Activated naive CD4-positive, alpha-beta T cell (primary cell): ENCODE measurements at places on chromosomes 16 and 17.

GRCh38 chr16:74785031-74785430 is 10.4 kb upstream of the FA2H start:
- DNase-seq: no peak

- DNase-seq: no peak
Observed at GRCh38 chr17:35846055-35846809, 22.5 kb downstream of the HEATR9 start.

DNA sequence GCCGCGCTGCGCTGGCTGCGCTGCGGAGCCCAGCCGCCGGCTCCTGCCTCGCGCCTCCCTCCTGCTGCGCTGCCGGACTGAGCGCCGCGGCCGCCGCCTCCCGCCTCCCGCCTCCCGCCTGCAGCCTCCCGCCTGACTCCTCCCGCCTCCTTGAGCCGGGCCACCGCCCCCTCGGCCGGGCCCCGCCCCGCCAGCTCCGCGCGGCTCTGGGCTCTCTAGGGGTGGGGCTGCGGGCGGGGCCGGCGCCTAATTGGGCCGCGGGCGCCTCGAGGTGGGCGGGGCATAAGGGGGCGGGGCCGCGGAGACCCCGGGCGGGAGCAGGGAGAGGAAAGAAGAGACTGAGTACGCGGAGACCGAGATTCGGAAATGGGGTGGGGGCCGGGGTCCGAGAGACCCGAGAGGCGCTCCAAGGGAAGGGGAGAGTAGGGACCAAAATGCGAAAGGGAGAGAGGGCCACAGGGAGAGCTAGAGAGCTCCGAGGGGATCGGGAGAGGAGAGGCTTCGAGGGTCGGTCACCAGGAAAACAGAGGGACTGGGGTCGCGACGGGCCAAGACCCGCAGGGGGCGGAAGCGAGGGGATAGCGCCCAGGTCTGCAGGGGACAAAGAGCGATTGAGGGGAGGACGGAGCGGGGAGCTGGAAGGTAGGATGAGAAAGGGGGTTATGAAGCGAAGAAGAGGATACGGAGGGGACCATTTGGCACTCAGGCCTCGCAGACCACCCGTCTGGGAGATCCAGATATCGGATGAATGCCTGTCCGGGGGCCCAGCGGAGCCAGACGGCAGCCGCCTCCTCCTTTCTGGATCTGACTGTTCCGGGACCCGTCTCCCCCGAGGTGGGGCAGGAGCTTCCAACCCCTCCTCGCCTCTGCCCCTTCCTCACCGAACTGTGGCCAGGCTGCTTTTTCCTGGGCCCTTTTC is at the start of gene C1QL1:
C1QL1 (minus strand) TSS at position 79 of the 919 bp plus-strand sequence. CDS start 255 bp downstream, outside the sequence.
- DNase-seq: peak; percentile 82

DNA sequence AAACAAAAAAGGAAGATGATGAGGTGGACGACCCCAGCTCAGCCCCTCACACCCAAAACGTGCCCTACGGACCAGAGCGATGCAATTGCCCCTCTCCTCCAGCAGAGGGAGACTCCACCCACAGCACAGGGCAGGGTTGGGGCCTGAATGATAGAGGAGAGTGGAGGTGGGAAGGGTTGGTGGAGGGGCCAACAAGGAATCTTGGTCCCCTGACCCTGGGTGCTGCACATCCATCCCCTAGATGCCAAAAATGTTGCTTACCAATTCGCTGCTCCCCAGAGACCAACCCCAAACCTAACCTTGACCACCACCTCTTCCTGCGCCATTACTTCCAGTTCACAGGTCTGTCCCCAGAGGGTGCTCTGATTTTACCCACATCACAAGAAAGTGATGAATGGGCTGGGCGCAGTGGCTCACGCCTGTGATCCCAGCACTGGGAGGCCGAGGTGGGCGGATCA is 12.9 kb downstream of the P2RX5 start:
- DNase-seq: no peak

DNA sequence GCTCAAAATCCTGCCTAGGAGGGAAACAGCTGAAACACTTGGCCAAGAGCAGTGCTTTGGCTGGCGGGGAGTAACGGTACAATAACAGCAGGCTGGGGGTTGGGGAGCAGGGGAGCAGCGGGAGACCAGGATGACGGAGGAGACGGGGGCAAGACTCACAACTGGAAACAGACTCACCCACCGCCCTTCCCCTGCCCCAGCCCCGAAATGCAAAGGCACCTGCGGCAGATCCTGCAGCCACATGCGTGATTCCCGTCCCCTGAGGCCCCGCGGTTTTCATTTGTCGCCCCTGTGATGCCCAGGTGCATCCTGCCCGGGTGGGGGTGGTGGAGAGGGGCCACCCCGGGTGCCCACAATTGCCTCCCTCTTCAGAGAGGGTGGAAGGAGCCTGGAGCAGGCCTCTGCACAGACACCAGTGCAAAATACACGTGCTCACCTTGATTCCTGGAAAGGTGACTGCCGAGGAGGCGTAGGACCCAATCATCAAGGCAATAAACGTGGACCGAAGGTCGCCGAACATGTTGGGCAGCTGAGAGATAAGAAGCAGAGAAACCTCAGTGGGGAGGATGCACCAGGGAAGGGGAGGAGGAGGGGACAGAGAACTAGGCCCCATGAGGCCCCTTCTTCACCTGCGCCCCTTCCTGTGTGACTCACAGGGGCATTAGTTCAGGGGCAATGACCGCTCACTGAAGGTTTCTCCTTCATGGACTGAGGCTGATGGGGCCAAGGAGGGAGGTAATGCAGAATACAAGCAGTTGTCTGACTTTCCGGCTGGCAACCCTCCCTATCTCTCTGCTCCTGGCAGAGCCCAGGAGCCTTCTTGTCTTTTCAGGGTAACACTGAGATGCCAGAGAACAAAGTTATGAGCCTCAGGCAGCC is 30.4 kb upstream of the PITPNA start:
- DNase-seq: no peak

GRCh38 chr17:50027172-50027880 is 28.6 kb upstream of the ITGA3 start:
- no peak for DNase-seq

DNA sequence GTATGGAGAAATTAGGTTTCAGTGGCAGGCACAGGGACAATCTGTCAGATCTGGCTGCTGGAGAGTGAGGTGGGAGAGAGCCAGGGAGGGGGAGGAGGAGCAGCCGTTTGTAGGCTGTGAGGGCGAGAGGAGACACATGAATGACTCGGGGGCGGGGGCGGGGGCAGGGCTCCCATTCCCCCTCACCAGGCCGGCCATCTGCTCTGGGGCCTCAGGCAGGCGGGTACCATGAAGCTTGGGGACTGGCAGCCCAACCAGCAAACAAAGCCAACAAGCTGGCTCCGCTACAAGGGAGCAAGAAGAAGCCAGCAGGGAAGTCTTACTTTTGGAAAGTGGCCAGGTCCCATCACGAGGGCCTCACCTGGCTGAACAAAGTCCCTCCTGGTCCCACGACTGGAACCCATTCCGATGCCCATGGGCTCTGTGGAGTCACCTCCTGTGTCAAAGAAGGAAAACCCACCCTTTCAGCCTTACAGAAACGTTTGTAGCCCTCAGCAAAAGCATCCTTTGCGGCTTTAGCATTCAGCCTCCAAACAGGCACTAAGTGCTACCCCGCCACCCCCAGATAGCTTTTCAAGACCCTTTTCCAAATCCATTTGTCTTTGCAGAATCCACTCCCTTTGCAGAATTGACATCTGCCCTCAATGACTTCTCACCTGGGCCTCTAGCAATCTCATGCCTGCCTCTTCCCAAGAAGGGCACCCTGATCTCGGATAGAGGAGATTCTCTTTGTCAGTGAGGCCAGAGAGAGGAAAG is 9.2 kb upstream of the SSTR2 start:
- no peak for DNase-seq

- DNase-seq: peak; percentile 87
Observed at GRCh38 chr17:7035591-7036368, at the start of gene SLC16A13. TSS of gene SLC16A13 (plus strand) at chr17:7036015. CDS start at chr17:7036383, 368 bp downstream.

GRCh38 chr17:2030779-2031163 is 818 bp downstream of the DPH1 start:
- DNase-seq: no peak

DNA sequence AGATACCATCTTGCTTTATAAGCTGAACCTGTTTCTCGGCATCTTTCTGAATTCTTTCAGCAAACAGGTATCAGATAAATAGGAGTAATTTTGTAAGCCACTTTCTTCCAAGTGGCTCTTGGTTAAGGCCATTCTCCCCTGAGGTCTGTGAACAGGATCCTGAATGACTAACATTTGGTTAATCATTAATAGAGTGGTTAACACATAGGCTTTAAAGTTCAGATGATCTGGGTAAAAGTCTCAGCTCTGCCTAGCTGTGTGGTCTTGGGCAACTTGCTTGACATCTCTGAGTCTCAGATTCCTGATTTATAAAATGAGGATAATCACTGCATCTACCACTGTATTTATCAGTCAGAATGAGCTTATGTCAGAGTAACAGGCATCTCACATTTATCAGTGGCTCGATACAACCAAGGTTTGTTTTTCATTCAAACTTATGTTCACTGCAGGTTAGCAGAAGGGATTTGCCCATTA is 44.4 kb upstream of the ANKFN1 start:
- no peak for DNase-seq

- DNase-seq: no peak
Observed at GRCh38 chr16:81832801-81833547, 53.9 kb downstream of the PLCG2 start.

DNA sequence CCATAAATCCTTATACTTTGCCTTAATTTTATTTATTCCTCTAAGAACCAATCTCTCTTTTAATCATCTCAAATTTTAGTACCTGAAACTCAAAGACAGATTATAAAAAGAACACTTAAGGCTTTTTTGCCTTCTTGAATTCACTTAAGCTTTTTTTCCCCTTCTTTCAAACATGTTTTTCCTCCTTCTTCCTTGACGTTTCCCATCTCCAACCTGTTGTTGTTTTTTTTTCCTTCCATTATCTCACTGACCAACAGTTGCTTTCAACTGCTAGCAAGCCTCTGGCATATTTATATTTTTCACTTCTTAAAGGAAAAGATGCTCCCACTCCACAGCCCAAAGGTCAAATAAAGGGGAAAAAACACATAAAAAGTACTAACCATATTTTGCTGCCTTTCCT is 32.2 kb downstream of the SPOP start:
- no peak for DNase-seq

DNA sequence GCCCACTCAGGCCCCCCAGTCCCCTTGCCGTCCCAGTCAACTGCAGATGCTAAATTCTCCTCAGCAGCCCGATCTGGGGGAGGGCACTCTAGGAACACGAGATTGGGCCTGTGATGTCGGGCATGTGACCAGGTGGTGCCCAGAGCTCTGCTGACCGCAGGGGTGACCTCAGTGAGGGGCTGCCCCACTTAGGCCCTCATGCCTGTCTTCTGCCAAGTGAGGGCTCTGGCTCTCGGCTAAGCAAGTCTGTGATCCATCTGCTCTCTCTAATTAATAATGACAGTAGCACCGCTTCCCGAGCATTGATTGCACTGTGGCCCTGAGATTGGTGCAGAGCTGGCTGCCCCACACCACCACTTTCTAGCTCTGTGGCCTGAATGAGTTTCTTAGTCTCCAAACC is 138.8 kb downstream of the MRM1 start:
- no peak for DNase-seq

GRCh38 chr17:43356999-43357398 is 41.8 kb upstream of the ARL4D start:
- DNase-seq: no peak

DNA sequence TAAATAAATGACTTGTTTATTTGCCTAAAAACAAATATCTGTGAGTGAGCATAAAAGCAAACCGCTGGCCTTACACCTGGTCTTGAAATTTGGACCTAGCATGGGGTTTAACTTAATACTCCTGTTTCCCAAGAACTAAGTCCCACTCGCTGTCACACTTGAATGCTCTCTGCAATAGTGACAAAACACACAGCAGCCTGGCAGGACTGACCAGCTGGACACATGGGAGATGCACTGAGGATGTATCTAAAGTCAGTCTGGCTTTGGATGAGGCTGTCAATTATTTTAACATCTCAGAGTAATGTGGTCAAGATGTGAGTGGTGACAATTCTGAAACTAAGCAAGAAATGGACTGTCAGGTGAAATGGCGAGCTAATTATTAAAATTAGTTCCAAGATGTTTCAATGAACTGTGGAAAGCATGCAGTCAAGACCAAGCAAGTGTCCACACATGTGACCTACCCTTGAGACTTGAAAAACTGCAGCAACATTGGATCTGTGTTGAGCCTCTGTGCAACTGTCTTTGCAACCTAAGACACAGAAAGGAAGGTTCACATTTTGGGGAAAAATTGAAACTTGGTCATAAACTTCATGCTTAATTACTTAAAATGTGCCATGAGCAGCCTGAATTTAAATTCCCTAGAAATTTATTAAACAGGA is 16.6 kb downstream of the LITAFD start:
- DNase-seq: no peak

DNA sequence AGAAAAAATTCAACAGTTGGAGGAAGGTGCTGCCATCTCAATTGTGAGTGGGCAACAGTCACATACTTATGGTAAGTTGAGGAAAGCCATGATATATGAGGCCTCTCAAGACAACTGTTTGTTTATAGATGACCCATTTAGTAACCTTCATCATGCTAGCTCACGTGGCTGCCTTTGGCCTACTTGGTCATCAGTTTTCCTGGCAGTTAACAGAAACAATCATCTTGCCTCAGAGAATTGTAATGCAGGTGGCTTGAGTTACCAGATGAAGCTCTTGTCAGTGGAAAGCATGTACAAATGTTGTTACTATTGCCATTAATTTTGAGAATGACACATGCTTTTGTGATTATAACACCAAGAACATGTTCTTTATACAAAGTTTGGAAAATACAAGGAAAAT is 14.7 kb downstream of the TPPP3 start:
- no peak for DNase-seq

GRCh38 chr16:185691-186090 is 5.4 kb downstream of the HBQ1 start:
- no peak for DNase-seq

GRCh38 chr16:2785101-2785991 is 2.0 kb downstream of the PRSS33 start:
- peak; percentile 46 for DNase-seq

DNA sequence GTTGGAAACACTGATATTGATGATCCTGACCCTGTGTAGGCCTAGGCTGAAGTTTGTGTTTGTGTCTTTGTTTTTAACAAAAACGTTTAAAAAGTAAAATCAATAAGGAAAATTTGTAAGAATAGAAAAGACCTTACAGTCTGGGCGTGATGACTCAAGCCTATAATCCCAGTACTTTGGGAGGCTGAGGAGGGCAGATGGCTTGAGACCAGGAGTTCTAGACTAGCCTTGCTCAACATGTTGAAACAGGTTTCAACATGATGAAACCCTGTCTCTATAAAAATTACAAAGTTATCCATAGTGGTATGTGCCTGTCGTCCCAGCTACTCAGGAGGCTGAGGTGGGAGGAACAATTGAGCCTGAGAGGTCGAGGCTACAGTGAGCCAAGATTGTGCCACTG is 18.3 kb upstream of the TOM1L1 start:
- no peak for DNase-seq

DNA sequence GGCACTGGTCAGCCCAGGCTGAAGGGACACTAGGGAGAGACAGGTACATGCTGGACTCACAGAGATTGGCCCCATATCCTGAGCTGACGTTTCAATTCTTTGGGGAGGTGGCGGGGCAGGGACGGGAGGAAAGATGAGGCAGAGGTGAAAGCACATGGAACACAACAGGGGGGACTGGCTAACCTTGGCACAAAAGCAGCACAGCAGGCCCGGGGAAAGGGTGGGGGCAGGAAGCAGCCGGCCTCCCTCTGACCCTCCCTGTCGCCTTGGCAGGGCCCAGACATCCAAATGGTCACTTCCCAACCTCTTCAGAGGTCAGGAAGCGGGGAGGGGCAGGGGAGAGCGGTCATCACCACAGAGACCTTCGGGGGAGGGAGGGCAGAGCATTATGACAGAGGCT is 6.6 kb downstream of the VAT1 start:
- DNase-seq: no peak
